ENCODE measurements at places on chromosomes 2 and 18.
A peak's percentile ranks its signal among the peaks of the same experiment; 100 is the strongest.

- H3K4me1 ChIP-seq: peaks cover 13% of the 10 kb centered on the region
- peak overlapping the region; percentile 84 for H3K27ac ChIP-seq
- no peak for DNase-seq
Measured at GRCh38 chr2:73177645-73178255, 24.6 kb upstream of the NOTO start.

GRCh38 chr2:28102455-28102874, 211.9 kb downstream of the BABAM2 start:
- no peak overlapping the region for H3K27ac ChIP-seq
- no peak for DNase-seq
- H3K36me3 ChIP-seq: peaks cover 9% of the 10 kb centered on the region
- H3K27me3 ChIP-seq: no peaks in the 10 kb centered on the region
- H3K4me3 ChIP-seq: no peak overlapping the region

DNA sequence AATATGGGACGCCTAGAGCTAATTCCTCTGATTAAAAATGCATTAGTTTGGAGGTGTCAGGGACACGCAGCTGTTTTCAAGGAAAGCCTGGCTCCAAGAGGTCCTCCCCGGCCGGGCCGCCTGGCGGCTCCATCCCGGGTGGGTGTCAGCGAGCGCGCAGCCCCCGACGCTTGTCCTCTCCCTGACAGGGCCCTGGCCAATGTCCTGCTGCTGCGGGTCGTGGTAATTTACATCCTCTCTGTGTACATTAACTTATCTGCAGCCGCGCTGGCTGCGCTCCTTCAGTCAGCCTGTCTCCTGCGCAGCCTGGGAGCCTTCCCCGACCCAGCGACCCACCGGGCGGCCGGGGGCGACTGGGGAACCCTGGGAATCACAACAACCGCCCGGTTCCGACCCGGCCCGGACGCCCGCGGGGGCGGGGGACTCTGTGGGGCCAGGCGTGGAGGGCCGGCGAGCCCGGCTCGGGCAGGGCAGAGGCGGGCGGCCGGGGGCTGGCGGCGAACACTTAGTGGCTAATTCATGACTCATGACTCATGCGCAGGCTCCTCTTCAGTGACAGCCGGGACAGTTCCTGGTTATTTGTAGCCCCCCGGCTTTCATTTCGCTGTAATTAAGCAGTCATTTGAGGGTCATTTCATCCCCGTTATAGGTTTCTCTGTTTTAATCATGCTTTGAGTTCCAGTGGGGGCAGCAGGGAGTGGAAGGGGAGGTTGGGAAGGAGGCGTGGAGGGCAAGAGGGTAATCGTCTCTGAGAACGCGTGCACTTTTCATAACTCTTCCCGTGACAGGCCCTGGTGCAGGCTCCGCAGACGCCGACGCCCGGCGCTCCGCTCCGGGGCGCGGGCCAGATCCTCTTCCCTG, 141.9 kb upstream of the CTAGE1 start:
- no peaks in the 10 kb centered on the region for H3K4me1 ChIP-seq
- H3K27ac ChIP-seq: no peak overlapping the region
- H3K36me3 ChIP-seq: no peaks in the 10 kb centered on the region
- H3K4me3 ChIP-seq: no peak overlapping the region
- no peak for DNase-seq

GRCh38 chr18:33812186-33812585, 234.2 kb downstream of the ASXL3 start:
- no peaks in the 10 kb centered on the region for H3K4me1 ChIP-seq
- no peaks in the 10 kb centered on the region for H3K36me3 ChIP-seq
- no peaks in the 10 kb centered on the region for H3K27me3 ChIP-seq
- no peak overlapping the region for H3K27ac ChIP-seq
- no peak overlapping the region for H3K4me3 ChIP-seq

GRCh38 chr18:23723121-23723520, 33.9 kb downstream of the LAMA3 start:
- no peaks in the 10 kb centered on the region for H3K4me1 ChIP-seq
- no peak overlapping the region for H3K4me3 ChIP-seq
- H3K27ac ChIP-seq: no peak overlapping the region
- no peak for DNase-seq
- peaks cover 13% of the 10 kb centered on the region for H3K27me3 ChIP-seq
- H3K36me3 ChIP-seq: no peaks in the 10 kb centered on the region

DNA sequence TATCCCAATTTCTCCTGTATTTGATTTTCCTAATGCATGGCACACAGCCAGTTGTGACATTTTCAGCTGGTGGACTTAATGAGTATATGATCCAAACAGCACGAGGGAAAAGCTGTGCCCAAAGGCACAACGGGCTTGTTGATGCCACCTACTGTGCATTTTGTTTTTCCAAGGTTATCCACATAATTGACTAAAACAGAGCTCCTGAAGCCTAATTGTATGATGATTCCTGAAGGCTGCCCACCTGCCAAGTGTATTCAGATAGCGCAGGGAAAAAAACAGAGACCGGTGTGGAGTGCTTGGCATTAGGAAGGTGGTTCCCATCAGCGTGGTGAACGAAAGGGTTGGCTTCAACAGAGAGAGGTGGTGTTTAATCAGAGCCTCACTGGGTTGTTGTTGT, 14.9 kb downstream of the RBMS1 start:
- no peaks in the 10 kb centered on the region for H3K4me1 ChIP-seq
- peaks cover 11% of the 10 kb centered on the region for H3K27me3 ChIP-seq
- no peaks in the 10 kb centered on the region for H3K36me3 ChIP-seq
- no peak for DNase-seq
- no peak overlapping the region for H3K27ac ChIP-seq

DNA sequence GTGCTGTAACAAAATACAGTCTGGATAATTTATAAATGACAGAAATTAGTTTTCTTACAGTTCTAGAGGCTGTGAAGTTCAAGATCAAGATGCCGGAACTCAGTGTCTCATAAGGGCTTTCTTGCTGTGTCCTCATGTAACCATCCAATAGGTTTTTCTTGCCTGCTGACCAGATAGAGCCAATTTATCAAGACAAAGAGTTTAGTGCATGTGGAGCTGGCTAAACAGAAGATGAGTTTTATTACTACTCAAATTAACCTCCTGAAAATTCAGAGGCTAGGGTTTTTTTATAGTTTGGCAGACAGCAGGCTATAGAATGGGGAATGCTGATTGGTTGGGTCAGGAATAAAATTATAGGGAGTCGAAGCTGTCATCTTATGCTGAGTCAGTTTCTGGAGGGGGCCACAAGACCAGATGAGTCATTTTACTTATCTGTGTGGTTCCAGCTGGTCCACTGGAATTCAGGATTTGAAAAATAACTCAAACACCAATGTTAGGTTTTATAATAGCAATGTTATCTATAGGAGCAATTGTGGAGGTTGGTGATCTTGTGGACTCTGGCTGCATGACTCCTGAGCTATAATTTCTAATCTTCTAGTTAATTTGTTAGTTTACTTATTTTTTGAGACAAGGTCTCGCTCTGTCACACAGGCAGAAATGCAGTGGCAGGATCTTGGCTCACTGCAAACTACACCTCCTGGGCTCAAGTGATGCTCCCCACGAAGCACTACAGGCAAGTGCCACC, 3.2 kb upstream of the PDK1 start:
- peaks cover 5% of the 10 kb centered on the region for H3K36me3 ChIP-seq
- no peak overlapping the region for H3K27ac ChIP-seq
- no peaks in the 10 kb centered on the region for H3K27me3 ChIP-seq

DNA sequence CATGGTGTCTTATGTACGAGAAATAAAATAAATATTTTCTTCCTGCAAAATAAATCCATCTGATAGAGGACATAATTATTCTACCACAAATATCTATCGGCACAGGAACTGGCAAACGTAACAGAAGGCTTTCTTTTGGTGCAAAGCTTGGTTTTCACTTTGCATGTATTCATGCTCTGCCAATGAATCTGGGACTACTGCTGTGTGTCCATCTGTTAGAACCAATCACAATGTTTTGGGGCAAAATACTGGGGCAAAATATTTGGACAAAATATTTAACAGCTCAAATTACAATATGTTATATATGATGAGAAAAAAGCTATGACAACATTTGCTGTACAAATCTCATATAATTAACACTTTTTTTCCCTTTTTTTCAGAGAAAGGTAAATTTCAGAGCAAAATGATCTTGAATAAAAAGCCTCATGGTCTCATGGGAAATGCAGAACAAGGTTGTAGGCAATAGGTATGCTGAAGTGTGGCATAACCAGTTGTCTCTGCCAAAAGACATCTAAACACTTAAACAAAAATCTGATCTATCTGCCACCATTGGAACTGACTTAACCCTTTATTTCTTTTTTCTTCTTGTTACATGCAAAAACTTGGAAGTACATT, 923.2 kb downstream of the CPS1 start:
- no peaks in the 10 kb centered on the region for H3K27me3 ChIP-seq
- no peaks in the 10 kb centered on the region for H3K36me3 ChIP-seq
- H3K4me3 ChIP-seq: no peak overlapping the region
- no peak overlapping the region for H3K27ac ChIP-seq
- no peak for DNase-seq

GRCh38 chr2:142048581-142048980, 82.2 kb downstream of the LRP1B start:
- H3K27me3 ChIP-seq: no peaks in the 10 kb centered on the region
- DNase-seq: no peak
- H3K36me3 ChIP-seq: no peaks in the 10 kb centered on the region

GRCh38 chr2:240434728-240435456, 571 bp upstream of the GPC1 start:
- peaks cover 16% of the 10 kb centered on the region for H3K27me3 ChIP-seq
- DNase-seq: peak; percentile 83
- H3K27ac ChIP-seq: peak overlapping the region; percentile 55
- peak overlapping the region; percentile 88 for H3K4me3 ChIP-seq

DNA sequence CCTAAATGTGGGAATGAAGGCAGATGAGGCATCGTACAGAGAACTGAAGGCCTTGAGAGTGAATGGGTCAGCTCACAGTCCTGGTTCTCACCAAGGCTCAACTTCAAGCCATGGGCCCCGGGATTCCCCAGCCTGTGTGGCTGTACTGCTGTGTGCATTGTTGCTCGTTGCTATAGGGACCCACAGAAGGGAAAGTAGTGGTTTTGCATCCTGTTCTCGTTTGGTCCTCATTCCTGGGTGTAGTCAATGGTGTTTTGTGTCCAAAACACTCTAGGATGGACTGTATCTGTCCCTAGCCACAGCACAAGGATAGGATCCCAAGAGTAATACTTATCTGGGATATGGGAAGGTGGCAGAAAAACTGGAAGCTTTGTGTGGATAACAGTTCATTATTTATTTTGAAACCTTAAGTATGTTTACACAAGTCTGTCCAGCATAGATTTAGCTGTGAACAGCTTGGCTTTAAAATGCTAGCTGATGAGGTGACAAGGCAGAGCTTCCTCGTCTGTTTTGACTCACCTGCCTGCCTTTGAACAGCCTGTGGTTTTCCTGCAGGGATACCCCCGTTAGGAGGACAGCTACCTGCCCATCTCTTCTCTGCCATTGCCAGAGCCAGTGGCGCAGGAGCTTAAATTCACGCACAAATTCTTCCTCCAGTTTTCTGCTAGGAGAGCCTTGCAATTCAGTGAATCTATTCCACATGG, 85.0 kb downstream of the WDSUB1 start:
- H3K4me3 ChIP-seq: no peak overlapping the region
- H3K36me3 ChIP-seq: no peaks in the 10 kb centered on the region
- H3K4me1 ChIP-seq: peaks cover 2% of the 10 kb centered on the region
- H3K27me3 ChIP-seq: peaks cover 4% of the 10 kb centered on the region

GRCh38 chr2:138475277-138475776, 26.2 kb upstream of the SPOPL start:
- no peaks in the 10 kb centered on the region for H3K27me3 ChIP-seq
- no peaks in the 10 kb centered on the region for H3K36me3 ChIP-seq
- peak overlapping the region; percentile 79 for H3K27ac ChIP-seq
- H3K4me1 ChIP-seq: peaks cover 11% of the 10 kb centered on the region
- DNase-seq: peak; percentile 9
- peak overlapping the region; percentile 16 for H3K4me3 ChIP-seq

DNA sequence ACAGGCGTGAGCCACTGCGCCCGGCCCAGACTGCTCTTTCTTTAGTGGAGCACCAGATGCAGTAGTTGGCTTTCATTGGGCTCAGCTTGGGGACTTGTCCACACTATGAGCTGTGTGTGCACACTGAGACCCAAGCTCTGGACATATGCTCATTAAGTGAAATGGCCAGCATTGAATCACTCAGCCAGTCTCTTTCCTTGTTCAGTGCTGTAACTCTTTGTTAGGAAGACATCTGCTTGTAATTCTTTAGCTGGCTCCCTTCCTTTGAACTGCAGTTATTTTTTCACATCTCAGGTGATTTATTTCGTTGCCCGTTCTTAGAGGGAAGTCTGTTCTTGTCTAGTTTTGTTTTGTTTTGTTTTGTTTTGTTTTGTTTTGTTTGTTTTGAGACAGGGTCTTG, 70.5 kb downstream of the CAB39 start:
- peaks cover 31% of the 10 kb centered on the region for H3K4me1 ChIP-seq
- H3K36me3 ChIP-seq: peaks cover 34% of the 10 kb centered on the region
- H3K27ac ChIP-seq: no peak overlapping the region
- H3K4me3 ChIP-seq: no peak overlapping the region

DNA sequence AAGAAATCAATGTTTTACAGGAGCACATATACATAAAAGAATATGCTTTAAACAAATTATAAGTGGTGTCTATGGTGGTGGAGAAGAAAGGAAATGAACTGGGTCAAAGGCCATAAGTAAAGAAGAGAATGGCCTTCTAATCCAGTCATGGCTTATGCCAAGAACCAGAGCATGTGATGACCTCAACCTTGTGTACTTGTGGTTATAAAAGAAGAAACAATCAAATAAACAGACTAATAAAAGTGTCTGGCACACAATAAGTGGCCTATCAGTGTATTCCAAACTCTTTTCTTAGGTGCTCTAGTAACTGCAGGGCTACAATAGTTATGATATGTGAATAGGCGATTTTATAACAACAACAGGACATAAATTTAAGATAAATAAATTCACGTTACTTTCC, 2.6 kb downstream of the SERPINB11 start:
- H3K27me3 ChIP-seq: no peaks in the 10 kb centered on the region
- no peak overlapping the region for H3K27ac ChIP-seq
- no peak for DNase-seq
- no peak overlapping the region for H3K4me3 ChIP-seq

DNA sequence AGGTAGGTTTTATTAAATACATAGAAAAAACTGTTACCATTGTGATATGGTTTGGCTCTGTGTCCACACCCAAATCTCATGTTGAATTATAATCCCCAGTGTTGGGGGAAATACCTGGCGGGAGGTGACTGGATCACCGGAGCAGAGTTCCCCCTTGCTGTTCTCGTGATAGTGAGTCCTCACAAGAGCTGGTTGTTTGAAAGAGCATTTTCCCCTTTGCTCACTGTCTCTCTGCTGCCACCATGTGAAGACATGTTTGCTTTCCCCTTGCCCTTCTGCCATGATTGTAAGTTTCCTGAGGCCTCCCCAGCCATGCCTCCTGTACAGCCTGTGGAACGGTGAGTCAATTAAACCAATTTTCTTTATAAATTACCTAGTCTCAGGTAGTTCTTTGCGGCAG, 352.7 kb upstream of the SLC39A10 start:
- no peak overlapping the region for H3K27ac ChIP-seq
- no peak for DNase-seq
- no peak overlapping the region for H3K4me3 ChIP-seq
